T47D (cell line): ENCODE measurements at places on chromosomes 13 and 19.

DNA sequence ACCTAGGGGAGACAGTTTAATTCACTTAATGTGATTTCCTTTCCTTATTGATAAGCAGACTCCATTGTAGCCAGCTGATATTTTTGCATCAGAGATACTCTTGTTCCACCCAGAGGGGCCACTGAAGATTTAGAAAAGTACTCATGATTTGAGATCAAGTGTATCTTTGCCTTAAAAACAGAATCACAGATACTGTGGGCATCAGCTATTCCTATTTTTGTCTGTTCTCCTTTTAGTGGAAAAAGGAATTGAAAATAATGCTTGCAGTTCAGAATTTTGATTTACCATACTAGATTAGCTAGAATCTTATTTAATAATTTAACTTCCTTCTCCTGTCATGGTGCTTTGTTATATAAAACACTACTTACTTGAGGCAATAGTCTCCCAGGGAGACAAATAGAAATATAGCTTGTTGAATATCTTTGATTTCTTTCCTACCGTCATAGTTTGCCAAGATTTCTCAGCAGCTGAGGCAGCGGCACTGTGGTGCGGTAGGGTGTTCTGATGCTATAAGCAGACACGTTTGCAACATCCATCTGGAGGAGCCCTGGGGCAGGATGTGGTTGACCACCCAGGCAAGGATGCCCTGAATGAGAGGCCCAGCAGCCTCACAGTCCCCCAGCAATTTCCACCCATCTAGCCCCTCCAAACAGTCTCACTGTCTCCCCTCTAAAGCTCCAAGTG lies 47.0 kb upstream of the RAP2A start:
- DNase-seq = no peak

- no peak for DNase-seq
Measured at GRCh38 chr19:3061182-3062161, 823 bp downstream of the TLE5 start.

DNA sequence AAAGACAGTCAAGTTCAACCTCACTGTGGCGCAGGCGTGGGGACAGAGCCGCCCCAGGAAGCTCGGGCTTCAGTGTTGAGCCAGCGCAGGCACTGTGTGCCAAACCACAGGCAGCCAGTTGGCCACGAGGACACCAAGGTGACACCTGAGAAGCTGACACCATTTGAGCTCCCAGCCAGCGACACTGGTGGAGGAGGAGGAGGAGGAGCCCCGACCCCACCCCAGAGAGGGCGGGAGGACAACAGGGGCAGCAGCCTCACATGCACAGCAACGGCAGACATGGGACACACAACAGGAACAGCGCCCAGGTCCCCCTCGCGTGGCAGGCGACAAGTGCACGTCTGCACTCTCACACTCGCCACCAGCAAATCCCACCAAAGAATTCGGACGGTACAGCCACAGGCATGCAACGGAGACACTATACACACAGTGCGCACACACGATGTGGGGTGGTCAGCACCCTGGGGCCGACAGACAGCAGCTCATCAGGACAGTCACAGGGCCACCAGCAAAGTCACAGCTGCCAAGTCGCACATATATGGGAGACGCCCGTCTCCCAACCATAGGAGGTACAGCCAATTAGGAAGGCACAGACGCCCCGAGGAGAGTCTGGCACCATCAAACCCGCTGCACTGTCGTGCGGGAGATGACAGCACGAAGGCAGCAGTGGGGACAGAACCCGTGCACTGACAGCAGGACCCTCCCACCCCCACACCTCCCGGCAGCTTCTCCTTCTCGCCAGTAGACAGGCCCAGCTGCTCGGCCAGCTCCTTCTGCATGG lies 3.4 kb downstream of the EIF3G start:
- no peak for DNase-seq

GRCh38 chr19:8224394-8225145 lies 15.4 kb downstream of the CERS4 start:
- DNase-seq = no peak

DNA sequence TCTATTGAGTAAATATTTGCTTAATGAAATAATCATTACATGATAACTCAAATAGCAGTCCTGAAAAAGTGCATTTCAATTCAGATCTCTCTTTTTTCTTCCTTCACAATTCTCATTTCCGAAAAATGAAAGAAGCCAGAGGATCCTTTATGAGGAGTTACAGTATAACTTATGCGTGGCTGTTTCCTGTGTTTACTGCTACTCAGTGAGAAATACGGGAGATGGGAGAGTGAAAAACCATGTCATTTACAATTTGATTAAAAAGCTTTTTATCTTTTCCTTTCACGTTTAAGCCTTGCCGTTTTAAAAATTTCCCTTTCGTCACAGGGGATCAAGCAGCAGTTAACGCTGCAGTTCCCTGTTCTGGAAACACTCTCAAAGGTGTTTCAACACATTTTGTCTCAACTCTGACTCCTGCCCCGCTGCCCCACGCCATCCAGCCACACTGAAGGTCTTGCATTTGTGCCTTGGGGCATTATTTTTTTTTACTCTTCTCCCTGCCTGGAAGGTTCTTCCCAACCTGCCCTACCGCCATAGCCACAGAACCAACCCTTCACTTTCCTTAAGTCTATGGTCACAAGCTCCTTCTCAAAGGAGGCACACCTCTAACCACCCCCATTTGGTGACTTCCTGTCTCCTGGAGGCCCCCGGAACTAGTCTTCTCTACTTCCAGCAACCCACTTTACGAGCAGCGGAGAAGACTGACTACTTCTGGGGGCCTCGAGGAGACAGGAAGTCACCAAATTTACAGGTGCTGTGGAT lies 17.0 kb downstream of the KL start:
- DNase-seq = no peak

GRCh38 chr19:32464279-32464678 lies 58.7 kb downstream of the DPY19L3 start:
- DNase-seq = no peak

DNA sequence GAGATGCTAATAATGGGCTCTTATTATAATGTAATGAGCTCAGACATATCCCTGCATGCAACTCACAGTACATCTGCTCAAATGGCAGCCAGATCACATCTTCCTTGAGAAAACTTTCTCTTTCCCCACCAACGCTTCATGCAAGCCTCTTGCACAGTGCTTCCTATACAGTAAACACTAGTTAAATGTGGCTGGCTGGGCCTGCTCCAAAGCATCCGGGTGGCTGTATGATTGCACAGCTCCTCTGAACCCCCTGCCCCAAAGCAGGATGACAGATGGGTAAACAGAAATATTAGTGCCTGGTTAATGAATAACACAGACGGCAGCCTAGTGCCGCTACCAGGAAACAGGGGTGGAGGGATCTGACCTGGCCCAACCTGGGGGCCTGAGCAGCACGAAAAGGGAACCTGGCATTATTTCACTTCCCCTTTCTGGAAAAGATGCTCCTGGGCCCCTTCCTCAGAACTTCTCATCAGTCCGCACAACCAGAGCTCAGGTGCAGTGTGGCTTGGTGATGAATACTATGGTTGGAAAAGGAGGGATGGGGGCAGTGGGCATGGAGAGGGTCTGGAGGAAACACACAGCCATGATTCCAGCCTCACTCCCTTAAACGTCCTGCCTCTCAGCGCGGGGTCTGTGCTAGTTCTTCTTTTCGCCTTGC lies 10.8 kb downstream of the FFAR2 start:
- no peak for DNase-seq

DNA sequence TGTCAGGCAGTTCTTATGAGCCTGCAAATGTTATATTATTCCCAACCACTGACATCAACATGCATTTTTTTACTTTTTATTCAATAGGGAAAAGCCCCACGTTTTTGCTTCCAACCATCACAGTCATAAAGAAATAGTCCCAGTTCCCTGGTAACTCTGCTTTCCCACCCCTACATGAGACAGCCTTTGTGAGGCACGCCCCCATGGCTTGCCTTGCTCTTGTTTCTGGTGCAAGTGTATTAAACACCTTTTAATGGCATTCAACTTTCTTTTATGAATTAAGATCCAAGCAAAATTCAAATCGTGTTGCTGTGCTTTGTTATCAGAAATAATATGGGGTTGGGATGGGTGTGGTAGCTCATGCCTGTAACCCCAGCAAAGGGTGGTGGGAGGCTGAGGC lies 54.2 kb upstream of the ZNF429 start:
- DNase-seq = no peak

DNA sequence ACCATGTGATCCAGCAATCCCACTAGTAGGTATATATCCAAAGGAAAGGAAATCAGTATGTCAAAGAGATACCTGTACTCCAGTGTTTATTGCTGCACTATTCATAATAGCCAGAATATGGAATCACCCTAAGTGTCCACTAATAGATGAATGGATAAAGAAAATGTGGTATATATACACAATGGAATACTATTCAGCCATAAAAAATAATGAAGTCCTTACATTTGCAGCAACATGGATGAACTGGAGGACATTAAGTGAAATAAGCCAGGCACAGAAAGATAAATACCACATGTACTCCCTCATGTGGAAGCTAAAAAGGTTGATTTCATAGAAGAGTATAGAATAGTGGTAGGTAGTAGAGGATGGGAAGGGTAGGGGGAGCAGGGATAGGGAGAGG lies 23.5 kb downstream of the BORA start:
- no peak for DNase-seq

DNA sequence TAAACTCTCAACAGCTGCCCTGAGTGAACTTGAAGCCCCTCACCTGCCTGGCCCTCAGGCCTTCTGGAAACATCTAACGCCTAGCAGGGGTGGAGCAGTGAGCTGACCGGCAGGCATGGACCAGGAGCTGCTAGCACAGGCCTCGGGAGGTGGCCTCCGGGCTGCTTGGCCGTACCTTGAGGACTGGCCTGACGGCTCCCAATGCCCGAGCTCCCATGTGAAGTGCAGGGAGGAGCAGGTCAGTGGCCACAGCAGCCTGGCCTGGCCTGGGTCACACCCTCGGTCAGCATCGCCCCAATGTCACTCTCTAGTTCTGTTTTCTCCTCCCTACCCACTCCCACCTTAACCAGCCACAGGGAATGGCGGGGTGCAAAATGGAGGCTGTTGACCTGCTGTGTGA lies 19.0 kb downstream of the TSHZ3 start:
- no peak for DNase-seq
